Thymus (tissue), 14 donors: ENCODE measurements at places on chromosomes 2 and 18. TPM values are rescaled to one million over a fixed set of nuclear protein-coding genes. Genes with fewer than 3 reads are reported as not detected.

ATG16L1 gene
- total RNA-seq = 23.4 TPM

TPO gene
- total RNA-seq = 0.05 TPM

L3MBTL4 gene
- total RNA-seq = 4.3 TPM

PSMA8 gene
- 0.66 TPM for total RNA-seq

TDRD15 gene
- 0.05 TPM for total RNA-seq

PKDCC gene
- 77.8 TPM for total RNA-seq

DNA sequence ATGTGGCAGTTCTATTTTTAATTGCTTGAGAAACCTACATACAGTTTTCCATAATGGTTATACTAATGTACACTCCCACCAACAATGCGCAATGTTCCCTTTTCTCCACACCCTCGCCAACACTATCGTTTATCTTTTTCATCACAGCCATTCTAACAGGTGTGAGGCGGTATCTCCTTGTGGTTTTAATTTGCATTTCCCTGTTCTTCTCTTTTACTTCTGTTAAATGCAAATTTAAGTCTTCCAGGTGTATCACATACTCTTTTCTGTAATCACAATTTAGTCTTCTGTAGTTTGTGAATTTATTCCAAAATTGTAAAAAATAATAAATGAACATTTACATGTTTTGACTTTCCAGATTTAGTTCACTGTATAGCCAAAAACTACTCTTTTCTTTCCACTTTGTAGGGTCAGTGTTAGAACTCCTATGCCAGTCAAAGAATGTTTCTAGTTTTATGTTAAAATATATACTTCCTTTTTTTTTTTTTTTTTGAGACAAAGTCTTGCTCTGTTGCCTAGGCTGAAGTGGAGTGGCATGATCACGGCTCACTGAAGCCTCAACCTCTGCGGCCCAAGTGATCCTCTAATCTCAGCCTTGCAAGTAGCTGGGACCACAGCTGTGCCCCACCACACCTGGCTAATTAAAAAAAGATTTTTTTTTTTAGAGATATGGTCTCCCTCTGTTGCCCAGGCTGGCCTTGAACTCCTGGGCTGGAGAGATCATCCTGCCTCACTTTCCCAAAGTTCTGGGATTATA, 15.4 kb upstream of the ACYP2 start:
- no peaks in the 10 kb centered on the region for H3K36me3 ChIP-seq
- no peak for DNase-seq
- H3K27me3 ChIP-seq = no peaks in the 10 kb centered on the region
- no peak overlapping the region for H3K27ac ChIP-seq
- H3K4me1 ChIP-seq = no peaks in the 10 kb centered on the region
- no peak overlapping the region for H3K4me3 ChIP-seq

GRCh38 chr2:144771348-144771747, 251.4 kb upstream of the ZEB2 start:
- H3K4me3 ChIP-seq = no peak overlapping the region
- H3K27ac ChIP-seq = no peak overlapping the region

DNA sequence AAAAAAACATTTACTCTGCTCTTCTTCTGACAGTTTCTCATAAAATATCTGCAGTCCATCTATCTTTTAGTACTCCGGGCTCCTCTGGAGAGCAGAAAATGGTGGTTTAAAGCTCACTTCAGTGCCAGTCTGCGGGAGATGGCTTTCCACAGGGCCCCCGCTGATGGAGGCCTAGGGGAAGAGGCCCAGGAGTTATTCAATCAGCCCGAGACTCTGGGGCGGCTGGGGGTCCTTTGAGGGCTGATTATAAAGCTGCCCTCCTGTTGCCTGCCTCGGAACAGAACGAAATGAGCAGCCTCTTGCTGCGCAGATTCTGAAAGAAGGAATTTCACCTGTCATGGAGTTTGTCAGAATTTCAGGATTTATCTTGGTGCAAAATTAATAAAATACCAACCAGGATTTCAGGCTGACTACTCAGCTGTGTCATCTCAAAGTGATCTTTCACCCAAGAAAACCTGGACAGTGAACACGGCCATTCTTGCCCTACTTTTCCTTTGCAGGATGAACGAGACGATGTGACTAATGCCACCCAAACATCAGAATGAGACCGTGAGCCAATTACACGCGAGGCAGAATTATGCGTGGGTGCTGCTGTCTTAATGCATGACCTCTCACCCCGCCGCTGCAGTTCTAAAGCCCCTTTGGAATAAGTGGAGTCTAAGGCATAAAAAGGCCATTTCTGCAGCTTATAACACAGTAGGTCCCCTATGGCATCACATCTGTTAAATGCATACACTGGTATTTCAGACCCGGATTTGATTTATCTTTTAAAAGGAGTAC, 273.8 kb downstream of the ZNF521 start:
- H3K4me1 ChIP-seq = no peaks in the 10 kb centered on the region
- no peak for DNase-seq
- no peak overlapping the region for H3K4me3 ChIP-seq
- no peak overlapping the region for H3K27ac ChIP-seq
- no peaks in the 10 kb centered on the region for H3K36me3 ChIP-seq
